ENCODE measurements at places on chromosomes 7 and 10. TPM values are rescaled to one million over a fixed set of nuclear protein-coding genes. Genes with fewer than 3 reads are reported as not detected.

SKAP2 gene
- 14.5 TPM for total RNA-seq

RASSF4 gene
- 1.0 TPM for total RNA-seq

CTNNA3 gene
- total RNA-seq = not detected

GRCh38 chr10:7942859-7943258 lies 111.6 kb upstream of the GATA3 start:
- no peak for DNase-seq

LOXL4 gene
- 507 TPM for total RNA-seq

SAP25 gene
- total RNA-seq = not detected

SAMD9 gene
- total RNA-seq = 26.2 TPM

DNA sequence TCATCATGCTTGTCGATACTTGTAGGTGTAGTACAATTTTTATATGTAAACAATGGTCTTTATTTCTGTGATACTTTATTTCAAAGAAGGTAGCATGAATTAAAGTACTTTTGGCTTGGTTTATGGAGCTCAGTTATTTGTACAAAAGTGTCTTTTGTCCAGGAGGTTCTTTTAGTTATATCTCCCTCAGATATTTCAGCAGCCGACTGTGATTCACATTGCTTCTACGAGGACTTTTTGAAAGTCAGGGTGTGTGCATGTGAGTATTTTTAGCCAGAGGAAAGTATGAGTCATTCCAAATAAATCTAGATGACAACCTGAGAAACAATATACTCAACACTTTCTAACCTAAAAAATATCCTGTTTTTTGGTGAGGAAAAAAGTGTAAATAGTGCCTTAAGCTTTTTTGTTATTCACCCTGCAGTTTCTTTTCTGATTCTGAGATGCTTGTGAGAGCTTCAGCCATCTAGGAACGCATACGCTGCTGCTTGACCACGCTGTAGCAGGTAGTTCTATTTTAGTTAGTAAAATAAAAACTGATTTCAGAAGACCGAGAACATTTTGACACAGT lies 595 bp upstream of the SUN1 start:
- peak; percentile 94 for DNase-seq

DNA sequence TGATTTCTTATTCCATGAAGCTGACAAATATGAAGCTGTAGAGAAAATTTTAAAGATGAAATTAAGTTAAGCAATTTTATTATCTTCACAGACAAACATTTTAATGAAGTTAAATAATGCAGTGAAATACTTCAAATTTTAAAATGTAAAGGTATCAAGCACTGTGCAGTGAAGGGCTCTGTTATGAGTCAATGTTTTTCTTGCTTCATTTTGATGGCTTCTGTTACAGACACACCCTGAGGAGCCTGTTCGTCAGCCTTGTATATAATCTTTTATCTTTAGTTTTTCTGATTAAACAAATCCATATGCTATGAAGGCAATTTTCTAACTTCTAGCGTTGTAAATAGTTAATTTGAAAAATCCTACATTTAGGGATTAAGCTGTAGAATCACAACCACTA lies 18.5 kb downstream of the VSTM2A start:
- DNase-seq = no peak

DNA sequence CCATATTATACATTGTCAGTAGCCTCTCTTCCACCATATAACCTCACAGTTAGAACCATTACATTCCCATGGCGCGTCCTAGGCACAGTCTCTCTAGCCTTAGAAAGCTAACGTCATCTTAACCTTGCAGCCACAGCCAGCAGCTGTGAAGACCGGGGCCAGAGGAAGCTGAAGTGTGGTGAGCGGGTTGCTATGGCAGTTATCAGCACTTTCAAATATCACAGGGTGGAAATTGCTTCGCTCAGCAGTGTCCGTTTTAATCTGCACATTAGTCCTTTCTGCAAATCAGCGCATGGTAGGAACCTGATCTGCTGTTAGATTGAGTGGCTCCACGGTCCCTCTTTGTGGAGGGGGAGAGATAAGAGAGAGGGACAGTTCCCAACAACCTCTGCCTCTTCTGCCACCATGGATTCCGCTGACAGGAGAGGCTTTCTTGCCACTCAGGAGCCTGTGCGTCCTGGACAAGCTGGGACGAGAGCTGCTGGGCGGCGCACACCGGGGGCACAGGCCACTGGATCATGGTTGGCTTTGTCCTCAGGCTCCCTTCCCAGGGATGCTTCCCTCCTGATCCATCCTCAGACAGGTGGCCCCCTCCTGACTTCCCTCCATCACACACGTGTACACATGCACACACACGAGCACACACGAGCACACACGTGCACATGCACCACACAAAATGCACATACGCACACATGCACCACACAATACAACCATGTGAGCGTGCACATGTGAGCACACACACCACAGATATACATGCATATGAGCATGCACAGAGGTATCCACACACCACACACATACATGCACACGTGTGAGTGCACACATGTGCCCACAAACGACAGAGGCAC lies 93.8 kb downstream of the WDR37 start:
- DNase-seq = no peak

- peak; percentile 4 for DNase-seq
Observed at GRCh38 chr10:21649454-21649872, 115.4 kb downstream of the MLLT10 start.

- no peak for DNase-seq
Observed at GRCh38 chr7:133796782-133797745, 330.1 kb upstream of the LRGUK start.

- no peak for DNase-seq
Observed at GRCh38 chr10:84344526-84344925, 16.1 kb downstream of the CCSER2 start.

HACD1 gene
- 64.0 TPM for total RNA-seq

DNA sequence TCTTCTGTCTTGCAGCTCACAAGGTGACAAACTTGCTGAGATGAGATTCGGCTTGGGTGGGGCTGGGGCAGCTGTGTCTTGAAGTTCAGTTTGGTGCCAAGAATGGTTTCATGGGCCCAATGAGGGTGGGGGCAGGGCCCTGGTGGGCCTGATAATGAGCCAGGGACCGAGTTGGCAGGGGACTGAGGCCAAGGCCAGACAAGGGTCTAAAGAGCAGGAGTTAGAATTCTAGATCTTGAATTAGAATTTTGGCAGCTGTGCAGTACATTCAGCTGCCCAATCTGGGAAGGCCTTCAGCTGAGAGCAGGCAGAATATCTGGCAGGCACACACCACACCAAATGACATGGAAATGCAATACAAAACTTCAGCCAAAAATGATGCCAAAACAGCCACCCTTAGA lies 1.5 kb upstream of the JAZF1 start:
- no peak for DNase-seq

DNA sequence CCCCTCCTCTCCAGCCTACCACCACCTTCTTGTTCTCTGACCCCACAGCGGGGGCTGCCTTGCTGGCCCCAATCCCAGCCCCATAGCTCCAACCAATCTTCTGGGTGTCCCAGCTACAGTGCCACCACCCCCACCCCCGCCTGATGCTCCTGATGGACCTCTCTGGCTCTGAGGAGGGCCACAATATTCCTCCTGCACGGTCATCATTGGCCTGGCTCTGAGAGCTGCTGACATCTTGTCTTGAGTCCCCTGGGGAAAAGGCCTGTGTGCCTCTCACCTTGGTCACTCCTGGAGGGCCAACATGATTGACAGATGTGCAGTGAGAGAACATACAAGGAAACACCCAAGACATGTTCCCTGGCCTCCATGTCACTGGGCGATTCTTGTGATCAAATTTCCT lies 7.6 kb downstream of the GDF2 start:
- no peak for DNase-seq

DNA sequence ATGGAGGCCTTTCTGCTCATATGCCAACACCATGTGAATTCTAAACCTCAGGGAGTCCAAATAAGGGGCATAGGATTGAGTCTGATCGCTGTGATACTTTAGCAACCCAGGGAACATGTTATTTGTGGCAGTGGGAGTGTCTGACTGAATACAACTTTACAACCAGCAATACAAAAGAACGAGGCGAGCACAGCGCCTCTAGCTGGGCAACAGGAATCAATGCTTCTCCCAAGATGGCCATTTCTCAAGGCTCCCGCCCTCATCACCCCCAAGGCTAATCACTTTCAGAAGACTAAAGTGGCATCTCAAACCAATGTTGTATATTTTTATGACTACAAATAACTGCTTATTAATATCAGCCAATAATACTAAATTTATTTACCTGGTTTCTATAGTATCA lies 28.1 kb downstream of the YWHAG start:
- no peak for DNase-seq

DNA sequence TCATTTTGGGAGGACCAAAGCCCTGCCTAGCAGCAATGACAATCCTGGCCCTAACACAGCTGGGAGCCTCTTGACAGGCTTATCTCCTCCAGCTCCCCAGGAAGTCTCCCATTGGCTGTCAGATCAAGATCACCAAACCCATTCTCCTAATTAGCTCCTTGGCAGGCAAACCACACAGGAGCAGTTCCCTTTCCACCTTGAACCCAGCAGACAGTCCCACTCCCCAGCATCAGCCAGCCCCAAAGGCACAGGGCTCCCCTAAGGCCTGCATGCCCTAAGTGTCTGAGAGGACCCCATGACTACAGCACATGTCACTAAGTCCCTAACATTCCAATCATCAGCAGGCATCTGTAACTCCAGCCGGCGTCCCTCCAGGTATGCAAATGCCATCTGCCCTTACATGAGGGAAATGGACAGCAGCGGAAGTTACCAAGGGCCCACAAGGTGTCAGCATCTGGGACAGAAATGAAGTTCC lies 348.5 kb downstream of the KCNMA1 start:
- no peak for DNase-seq

GRCh38 chr10:75592791-75593643 lies 161.6 kb downstream of the LRMDA start:
- no peak for DNase-seq

GRCh38 chr7:7816084-7816483 lies 97.7 kb upstream of the RPA3 start:
- DNase-seq = no peak

DNA sequence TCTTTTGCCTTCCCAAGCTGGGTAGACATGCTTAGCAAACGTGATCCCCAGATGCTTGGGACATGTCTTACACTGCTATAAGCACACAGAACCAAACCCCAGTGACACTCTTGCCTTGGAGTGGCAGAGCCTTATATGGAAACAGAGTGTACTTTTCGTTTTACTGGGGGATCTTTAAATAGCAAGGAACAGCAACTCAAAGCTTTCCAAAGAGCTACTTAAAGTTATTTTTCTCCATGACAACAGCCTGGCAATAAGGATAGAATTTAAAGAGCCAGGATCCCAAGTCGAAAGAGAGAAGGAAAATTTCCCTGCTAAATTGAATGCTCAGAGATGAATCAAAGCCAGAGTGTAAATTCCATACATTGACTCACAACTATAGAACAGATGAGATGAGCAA lies 67.8 kb downstream of the ZNF365 start:
- no peak for DNase-seq

DNA sequence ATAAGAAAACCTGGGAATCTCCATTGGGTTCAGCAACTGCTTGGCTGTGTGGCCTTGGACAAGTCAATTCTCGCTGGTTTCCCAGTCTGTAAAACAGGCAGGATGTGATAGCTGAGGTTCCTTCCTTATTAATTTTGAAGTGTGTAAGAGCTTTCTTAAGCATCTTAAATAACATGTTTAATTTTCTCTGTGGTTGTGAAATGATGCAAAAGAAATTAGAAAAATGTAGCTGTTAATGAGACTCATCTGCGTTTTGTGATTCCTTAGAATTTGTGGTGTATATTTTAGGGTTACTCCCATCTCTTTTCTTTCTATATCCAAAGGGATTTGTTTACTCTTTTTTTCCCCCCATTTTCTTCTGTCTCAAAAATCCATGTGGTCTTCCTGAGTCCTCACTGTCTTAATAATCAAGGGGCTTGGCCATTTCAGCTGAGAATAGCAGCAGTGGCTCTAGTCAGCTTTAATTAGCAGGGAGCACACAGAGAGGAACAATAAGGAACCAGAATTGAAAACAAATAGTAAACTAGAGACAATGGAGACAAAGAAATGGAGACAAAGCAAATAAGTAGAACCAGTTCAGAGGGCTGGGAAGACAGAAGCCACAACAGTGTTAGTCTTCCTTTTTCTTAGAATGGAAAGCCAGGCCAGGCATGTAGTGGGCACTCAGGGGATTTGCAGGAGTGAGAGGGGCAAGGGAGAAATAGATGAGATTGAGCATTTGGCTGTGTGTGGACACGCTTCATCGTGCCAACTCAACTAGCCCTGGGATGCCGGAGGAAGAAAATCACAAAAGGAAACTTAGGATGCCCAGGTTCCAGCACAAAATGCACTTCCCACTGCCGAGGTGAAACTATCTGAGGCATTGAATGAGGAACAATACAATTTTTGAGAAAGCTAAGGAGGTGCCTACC lies 93.9 kb downstream of the CHN2 start:
- no peak for DNase-seq

- peak; percentile 11 for DNase-seq
Observed at GRCh38 chr7:105315357-105315756, 73.4 kb downstream of the SRPK2 start.

DNA sequence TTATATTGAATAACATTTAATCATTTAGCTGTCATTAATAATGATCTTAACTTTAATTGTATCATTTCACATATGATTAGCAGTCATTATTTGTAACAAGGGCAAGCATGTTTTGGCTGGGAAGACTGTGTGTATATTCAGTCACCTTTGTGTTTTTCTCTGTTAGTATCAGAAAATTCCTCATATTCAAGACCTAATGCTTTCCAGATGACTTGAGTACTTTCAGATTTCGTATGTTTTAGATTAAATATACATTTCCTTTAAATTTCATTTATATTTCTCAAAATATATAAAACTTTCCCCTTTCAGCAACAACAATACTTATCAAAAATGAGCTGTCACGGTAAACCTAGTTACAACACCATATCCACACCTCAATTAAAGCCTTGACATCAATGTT lies 6.3 kb upstream of the CACNA2D1 start:
- no peak for DNase-seq

SEMA3A gene
- 36.5 TPM for total RNA-seq

DNA sequence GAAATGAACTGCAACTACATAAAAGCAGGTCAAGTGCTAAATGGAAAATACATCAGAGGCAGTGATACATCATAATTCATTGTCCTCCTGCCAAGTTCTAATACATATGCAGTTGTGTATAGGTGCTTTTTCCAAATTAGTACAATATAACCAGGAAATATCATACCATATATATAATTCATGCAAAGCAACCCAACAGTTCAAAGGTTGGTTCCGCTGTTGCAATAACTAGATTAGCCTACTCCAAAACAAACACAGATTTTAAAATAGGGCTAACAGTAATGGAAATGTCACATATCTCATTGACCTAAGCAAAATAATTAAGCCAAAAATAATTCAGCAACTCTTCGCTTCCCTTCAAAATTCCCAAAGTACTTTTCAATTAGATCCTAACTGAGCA lies 88.9 kb upstream of the NEBL start:
- no peak for DNase-seq

Measured in GM23248 (cell line).